HAP-1 (cell line): ENCODE measurements at places on chromosomes 5 and 9.

DNA sequence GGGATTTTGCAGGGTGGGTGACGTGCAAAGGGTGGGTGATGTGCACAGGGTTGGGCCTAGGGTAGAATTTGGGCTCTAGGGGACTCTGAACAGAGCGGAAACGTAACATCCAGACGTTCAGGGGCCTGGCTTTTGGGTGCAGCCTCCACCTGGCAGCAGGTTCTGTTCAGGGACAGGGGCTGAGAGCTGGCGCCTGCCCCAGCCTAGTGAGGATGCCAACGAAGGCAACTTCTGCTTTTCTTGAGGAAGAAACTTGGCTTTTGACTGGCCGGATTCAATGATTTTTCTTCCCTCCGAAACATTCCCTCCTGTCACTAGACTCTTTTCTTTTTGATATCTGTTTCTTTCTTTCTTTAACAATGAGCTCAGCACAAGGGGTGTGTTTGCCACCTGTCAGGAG, 38.6 kb upstream of the SLC6A19 start:
- no peak for DNase-seq

DNA sequence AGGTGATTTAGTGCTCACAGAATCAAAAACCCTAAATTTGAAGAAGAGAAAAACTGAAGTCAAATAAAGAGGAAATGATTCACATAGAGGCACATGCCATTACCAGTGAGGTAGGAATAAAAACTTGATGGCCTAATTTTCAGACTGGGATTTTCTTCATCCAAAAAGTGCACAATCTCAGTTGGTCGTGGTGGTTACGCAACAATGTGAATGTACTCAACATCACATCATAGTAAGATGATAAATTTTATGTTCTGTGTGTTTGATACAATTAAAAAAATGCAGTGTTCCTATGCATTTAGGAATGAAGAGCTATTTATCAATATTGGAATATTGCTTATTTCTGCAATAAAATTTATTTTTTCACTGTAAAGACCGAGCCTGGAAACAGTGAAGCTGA, 60.7 kb downstream of the SV2C start:
- DNase-seq, result no peak

DNA sequence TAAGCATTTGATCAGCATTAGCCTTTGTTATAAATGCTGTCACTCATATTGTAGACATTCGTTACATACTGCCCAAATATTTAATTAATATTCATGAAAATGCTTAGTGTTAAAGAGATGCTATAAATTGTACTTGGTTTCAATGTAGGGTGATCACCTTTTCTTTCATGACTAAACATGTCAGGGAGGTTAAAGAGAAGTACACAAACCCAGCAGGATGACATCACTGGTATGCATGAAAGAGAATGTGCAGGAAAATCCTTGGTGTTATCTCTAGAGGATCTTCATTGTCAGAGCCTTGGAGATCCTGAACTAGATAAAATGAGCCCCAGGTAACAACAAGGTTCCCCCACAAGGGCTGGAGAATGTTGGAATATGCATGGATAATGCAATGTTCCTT, 33.0 kb upstream of the SV2C start:
- DNase-seq, result no peak

GRCh38 chr5:136620621-136621020, 255.3 kb upstream of the TRPC7 start:
- DNase-seq, result no peak

GRCh38 chr5:143664623-143665022, 147.3 kb upstream of the HMHB1 start:
- DNase-seq, result no peak
